NCI-H2107 (cell line): ENCODE measurements at places on chromosomes 3 and 15.

DNA sequence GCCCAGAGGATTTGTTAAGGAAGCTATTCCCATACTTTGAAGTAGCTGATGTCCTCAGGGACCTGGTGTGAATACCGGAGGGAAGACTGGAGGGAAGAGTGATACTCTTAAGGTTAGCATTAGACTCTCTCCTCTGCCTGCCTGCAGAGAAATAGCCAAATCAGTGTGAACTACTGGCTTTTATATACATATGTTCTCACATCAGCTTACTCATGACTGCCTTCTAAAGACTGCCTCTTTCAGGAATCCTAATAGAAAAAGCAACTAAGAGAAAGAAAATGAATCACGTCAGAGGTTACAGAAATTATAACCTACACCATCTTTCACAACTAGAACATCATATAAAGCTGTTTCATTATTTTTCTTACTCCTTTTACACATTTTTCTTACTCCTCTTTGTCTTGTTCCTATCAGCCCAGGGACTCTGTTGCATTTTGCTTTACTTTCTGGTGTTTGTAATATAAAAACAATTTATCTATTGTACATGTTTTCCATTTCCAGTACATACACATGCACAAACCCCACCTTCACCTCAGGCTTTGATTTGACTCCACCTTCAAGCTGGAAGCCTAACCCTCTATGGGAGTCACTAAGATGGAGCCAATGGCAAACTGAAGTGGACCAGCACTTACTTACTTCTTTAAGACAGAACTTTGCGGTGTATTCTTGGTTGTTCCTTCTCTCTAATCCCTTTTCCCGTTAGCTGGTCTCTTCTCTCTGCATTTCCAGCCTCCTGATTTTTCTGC lies 257.7 kb upstream of the UBE2E1 start:
- no peak for DNase-seq

GRCh38 chr15:95323796-95324195 lies 1006.7 kb upstream of the NR2F2 start:
- DNase-seq: no peak

DNA sequence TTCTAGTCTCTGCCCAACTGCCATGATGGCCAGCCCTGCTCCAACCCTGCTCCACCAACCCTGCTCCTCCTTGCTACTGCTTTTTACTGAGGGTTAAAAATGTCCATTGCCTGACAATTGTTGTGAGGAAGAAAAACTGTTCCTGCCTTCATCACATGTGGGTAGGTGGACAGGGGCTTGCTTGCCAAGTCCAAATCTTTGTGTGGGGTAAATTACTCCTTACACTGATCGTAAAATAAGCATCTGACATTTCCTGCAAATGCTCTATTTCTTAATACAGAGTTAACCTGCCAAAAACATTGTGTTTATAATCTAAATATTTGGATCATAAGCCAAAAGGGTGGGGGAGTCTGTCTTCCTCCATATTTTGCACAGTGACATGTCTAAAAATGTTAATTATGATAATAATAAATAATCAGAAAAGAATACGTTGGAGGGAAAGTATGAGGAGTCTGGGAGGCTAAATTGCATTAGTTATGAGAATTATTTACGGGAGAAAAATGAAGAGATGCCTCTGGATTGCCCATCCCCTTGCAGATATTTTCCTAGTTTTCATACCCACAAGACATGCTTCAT lies 242.5 kb upstream of the TBL1XR1 start:
- DNase-seq: no peak

- DNase-seq: no peak
These were observed 1.8 kb downstream of the HDGFL3 start for GRCh38 chr15:83205725-83206324.

DNA sequence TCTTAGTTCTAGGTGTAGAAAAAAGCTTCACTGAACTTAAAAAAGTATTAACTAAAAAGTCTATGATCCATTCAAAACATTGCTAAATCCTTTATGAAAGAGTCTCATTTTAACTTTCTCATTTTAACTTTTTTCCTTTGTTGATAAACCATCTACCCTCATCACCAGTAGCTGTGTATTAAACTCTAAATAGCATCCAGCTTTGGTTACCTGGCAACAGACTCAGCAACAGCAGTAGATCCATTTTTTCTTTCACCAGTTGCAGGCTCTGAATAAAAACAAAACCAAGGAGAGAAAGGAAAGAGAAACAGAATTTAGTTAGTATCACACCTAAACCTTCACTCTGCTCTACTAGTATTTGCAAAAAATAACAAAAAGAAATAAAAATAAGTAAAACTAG lies 51.6 kb downstream of the TP53BP1 start:
- DNase-seq: no peak

DNA sequence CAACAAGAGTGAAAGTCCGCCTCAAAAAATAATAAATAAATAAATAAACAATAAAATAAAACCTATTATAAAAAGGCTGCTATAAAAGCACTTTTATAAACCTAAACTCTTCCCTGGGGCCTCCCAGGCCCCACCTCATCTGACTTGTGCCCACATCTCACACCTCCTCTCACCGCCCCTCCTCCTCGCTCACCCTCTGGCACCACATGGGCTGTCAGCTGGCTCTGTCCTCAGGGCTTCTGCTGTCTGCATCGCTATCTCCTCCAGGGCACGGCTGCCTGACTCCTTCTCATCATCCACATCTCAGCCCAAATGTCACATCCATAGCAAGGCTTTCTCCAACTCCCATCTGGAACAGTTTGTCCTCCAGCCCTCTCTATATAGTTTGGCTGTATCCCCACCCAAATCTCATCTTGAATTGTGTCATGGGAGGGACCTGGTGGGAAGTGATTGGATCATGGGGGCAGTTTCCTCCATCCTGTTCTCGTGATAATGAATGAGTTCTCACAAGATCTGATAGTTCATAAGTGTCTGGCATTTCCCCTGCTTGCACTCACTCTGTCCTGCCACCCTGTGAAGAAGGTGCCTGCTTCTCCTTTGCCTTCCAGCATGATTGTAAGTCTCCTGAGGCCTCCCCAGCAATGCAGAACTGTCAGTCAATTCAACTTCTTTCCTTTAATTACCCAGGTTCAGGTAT lies 8.8 kb upstream of the SH3BP5 start:
- no peak for DNase-seq

DNA sequence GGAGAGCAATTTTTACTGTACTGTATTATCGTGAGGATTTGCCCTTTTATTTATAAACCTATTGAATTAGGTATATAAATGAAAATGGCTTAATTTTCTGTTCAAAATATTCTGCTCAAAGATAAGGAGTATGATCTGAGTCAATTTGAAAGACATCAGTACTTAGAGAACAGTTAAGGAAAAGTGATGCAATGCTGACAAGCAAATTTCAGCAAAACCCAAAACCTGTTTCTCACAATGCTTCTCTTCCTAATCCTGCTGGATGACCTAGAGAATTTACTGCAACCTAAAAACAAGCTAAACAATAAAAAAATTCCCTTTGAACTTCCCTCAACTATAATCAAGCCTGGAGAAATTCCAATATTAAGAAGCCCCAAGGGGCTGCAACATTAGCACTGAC lies 82.7 kb downstream of the RFX7 start:
- DNase-seq: no peak

DNA sequence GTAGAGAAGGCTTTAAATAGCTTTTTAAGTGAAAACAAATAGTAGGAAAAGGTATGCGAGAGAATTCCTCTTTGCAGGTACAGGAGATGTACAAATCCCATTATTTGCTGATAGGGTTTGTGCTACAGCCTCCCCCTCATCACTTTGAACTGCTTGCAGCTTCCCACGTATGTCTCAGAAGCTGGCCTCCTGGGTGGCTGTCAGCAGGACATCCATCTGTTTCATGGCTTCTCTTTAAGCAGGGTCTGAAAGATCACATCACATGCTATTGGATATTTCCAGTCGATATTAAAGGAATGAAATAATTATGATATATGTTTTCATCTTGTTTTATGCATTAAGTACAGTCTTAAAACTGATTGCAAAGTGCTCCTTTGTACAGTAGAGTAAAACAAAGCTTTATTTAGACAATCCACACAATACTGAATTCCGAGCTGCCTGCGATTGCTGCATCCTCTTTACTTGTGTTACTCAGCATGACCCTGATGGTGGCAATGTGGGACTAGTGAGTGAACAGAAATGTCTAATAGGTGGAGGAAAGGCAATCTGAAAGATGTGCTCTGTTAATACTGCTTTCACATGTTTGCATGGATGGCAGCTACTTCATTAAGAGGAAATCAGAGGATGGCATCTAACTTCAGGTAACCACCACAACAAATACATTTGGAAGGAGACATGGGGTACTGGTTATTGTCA lies 930.6 kb upstream of the SEMA6D start:
- no peak for DNase-seq

- no peak for DNase-seq
These were observed 23.9 kb upstream of the XIRP1 start for GRCh38 chr3:39216176-39216790.

GRCh38 chr3:153176197-153176596 lies 14.2 kb downstream of the RAP2B start:
- DNase-seq: no peak

- no peak for DNase-seq
These were observed 67.6 kb downstream of the TP63 start for GRCh38 chr3:189698811-189699210.

- DNase-seq: no peak
These were observed 126.8 kb upstream of the UBE3A start for GRCh38 chr15:25565470-25566264.

GRCh38 chr15:90690585-90690984 lies 26.6 kb upstream of the BLM start:
- no peak for DNase-seq

GRCh38 chr15:45884289-45884688 lies 249.5 kb downstream of the SQOR start:
- no peak for DNase-seq

- no peak for DNase-seq
These were observed 33.5 kb downstream of the CCDC13 start for GRCh38 chr3:42739401-42740158.

- no peak for DNase-seq
These were observed 154.3 kb upstream of the CCDC54 start for GRCh38 chr3:107222907-107223306.

- DNase-seq: peak; percentile 1
These were observed 141.8 kb downstream of the FILIP1L start for GRCh38 chr3:99972380-99973104.

DNA sequence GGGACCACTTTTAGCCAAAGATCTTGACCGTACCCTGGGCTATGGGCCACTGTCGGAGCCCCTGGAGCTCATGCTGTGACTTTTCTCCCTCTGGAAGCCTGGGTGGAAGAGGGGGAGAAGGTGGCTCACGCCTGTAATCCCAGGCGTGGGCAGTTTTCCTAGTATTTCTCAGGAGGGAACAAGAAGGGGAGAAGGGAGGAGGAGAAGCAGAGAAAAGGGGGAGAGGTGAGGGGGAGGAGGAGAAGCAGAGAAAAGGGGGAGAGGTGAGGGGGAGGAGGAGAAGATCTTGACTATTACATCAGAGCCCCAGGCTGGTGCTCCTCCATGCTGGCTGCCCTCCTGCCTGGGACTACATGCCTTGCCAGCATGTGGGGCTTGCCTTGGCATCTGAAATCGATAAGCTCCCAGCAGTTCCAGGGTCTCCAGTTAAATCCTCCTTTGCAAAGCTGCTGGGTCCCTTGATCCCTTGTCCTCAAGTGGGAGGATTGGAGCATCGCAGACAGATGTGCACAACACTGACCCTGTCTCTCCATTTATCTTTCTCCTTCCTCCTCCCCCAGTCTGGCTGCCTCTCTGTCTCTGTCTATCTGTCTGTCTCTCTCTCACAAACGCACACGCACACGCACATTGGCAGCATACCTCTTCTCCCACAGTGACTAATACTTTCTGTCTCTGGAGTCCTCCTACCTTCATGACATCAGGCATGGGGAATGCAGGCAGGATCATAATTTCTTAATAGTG lies 41.6 kb downstream of the MRAS start:
- DNase-seq: no peak

DNA sequence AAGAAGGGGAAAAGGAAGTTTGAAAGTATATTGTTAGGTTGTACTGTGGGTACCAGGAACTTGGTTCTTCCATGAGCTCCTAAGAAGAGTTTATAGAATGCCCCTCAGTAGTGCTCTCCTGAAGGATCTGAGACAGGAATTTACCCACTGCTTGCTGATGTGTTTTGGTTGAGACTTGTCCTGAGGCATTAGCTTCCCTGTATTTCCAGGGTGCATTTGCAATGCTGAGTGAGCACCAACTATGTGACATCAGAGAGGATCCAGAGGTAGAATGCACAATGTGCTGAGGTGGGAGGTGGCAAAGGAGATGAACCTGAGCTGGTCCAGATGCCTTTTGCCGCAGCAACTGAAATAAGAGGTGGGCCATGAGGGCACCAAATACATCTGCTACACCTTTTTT lies 64.3 kb upstream of the LRRC3B start:
- DNase-seq: no peak

DNA sequence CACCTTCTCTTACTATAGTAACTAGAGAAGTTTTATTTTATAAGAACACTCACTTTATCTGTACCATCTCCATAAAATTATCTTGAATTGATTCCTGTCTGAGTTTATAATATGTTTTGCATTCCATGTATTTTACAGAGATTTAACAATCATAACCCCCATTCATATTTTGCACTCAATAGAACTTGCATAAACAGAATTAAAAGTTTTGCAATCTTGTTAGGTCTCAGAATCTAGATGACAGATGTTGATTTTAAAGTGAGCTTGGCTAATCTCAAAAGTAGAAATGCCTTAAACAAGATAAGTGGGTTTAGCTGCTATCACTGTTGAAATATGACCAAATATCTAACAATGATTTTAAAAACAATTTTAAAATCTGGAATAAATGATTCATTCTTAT lies 107.9 kb upstream of the EPHA6 start:
- no peak for DNase-seq

GRCh38 chr3:196120291-196120951 lies 38.5 kb upstream of the TFRC start:
- no peak for DNase-seq

DNA sequence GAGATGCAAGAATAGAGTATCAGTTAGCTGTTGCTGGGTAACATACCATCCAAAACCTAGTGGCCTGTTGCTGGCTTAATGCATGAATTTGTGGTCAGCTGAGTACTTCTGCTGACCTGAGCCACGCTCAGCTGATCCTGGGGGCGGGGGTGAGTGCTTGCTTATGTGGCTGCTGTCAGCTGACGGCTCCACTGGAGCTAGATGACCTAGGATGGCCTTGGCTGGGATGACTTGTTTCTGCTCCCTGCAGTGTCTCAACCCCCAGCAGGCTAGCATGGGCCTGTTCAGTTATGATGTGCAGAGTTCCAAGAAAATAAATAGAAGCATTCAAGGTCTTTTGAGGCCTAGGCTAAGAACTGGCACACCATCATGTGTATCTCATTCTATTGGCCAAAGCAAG lies 63.9 kb downstream of the FBLN2 start:
- DNase-seq: no peak

- DNase-seq: no peak
These were observed 7.0 kb downstream of the CHST13 start for GRCh38 chr3:126531051-126531330.

GRCh38 chr15:25793354-25794050 lies 69.6 kb downstream of the ATP10A start:
- DNase-seq: no peak

- peak; percentile 73 for DNase-seq
These were observed 30.2 kb downstream of the KCNAB1 start for GRCh38 chr3:156150434-156151066.
